ENCODE measurements at places on chromosomes 3 and 15.
A peak's percentile ranks its signal among the peaks of the same experiment; 100 is the strongest.

DNA sequence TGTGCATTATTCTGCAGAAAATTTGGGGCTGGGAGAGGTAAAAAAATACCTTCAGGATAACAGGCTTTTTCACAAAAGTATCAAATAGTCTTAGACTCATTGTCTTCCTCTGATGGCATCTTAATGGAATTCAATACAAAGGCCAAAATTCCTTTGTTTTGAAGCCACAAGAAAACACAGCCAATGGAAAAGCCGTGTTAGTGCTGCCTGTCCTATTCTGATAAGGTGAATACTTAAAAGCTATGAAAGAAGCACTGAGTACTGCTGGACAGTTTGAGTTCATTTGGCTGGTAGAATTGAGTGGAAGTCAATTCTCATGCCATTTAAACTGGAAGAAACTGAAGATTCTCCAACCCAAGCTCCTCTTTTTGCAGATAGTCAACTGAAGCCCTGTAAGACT lies 395.3 kb upstream of the TPRG1 start:
- no peak for DNase-seq

- no peak for DNase-seq
Observed at GRCh38 chr3:14569474-14570000, 29.4 kb upstream of the GRIP2 start.

GRCh38 chr3:157906627-157907026 lies 199.6 kb downstream of the SHOX2 start:
- DNase-seq, result no peak

DNA sequence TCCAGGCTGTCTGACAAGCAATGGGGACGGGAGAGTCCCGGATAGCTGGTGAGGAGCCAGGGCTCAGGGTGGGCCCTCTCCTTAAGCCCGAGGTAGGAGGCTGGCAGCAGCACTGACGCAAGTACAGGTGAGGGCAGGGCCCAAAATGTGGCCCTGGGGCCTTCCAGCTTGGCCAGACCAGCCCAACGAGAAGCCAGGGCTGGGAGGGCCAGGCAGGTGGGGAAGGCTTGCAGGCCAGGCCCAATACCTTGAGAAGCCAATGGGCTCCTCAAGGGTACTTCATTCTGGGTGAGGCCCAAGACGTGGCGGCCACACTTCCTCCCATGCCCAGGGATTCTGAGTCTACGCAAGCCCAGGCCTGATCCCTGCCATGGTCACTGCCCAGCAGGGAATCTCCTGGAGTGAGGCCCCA lies 37.2 kb downstream of the AMOTL2 start:
- no peak for DNase-seq

GRCh38 chr3:167184511-167184910 lies 195.6 kb downstream of the ZBBX start:
- no peak for DNase-seq

DNA sequence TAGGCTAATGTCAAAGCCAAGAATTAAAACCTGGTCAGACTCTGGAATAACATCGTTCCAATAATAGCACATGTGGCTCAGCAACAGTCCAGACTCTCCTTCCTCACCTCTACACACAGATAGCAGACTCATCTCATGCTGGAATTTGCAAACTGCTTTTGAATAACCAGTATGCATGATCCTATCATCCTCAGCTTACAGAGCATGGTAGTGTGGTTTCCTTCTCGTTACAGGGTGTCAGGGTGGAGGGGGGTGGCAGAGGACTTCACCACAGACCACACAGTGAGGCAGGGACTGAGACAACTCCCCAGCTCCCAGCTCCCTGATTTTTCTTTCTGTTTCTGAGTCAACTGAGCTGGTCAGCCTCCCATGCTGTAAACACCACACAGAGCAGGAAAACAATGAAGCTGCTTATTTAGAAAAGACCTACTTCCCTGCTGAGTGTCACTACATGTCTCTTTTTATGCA lies 101.6 kb downstream of the RPL22L1 start:
- DNase-seq, result no peak

DNA sequence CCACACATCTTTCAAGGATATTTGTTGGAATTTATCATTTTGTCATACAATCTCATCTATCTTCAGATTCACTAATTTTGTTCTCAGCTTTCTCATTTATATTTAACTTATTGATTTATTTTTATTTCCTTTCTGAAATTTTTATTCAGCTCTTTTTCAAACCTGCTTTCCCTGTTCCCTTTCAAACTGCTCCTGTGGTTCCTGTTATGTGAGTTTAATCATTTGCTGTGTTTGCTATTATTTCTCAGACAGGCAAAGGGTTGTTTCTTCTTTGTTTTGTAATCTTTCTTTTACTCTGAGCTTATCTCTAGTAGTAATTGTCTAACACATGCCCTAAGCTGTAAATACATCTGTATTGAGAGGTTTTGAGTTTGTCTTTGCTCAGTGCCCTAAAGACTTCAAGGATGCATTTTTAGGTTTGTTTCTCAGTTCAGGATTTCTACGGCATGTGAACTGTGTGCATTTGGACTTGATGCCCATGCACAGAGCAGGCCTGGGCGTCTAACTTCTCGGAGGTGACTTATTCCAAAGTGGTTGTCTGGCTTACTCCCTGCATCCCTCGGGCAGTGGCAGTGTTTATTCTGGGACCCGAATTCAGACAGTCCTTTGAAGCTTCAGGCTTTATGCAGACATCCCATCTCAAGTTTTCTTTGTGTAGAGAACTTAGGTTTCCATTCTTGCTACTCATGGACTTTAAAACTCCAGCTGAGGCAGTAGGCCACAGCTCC lies 155.0 kb upstream of the TRIM42 start:
- no peak for DNase-seq

GRCh38 chr3:142098964-142099363 lies 50.4 kb downstream of the TFDP2 start:
- DNase-seq, result no peak

- no peak for DNase-seq
Observed at GRCh38 chr3:40864146-40864782, 335.0 kb upstream of the CTNNB1 start.

DNA sequence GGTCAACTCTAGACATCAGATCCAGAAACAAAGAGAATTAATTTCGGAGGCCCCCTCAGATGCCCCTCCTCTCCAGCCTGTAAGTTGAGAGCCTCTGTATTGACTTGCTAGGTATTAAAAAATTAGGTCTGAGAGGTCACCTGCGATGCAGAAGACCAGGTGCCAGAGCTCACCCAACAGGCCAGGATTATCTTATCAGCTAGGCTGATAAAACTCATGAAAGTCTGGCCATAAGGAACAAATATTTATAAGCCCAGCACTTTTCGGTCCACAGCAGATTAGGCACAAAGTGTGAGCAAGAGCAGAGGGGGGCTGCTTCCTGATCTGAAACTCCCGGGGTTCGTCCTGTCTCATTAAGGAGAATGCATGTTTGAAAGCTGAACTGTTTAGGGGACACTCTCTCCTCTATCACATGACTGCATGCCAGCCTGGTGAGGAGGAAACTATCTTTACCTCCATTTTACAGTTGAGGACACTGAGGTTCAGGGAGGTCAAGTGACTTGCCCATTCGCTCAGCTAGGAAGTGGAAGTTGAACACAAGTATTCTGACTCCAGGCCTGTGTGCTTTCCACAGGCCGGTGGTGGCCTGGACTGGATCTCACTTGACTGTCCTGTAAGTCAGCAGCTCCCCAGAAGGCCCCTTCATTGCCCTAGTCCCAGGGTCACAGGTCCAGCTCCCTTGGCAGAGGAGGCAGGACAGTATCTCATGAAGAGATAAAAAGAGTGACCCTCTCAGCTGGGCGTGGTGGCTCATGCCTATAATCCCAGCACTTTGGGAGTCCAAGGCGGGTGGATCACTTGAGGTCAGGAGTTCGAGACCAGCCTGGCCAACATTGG lies 39.6 kb upstream of the MAGEF1 start:
- no peak for DNase-seq

- no peak for DNase-seq
Observed at GRCh38 chr15:22903961-22904534, 65.6 kb downstream of the NIPA2 start.

GRCh38 chr3:58333206-58334012 lies 717 bp downstream of the PXK start:
- DNase-seq, result peak; percentile 33

DNA sequence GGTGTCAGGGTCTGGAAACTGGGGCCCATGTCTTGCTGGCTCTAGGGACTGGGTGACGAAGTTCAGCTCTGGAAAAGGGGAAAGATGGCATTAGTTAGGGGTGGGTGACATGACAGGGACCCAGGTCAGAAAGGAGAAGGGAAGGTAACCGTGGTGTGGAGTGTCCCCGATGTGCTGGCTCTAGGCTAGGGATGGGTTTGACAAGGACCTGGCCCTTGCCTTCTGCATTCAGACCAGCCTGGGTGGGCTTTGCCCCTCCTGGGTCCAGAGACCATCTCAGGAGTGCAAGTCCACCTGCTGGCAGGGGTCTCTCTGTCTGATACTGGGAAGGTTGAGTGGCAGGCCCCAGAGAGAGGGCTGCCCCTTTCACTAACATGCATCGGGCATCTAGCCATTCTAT lies 28.7 kb upstream of the ATP2B2 start:
- DNase-seq, result no peak

- DNase-seq, result no peak
Observed at GRCh38 chr15:92020804-92021203, 167.3 kb downstream of the SLCO3A1 start.

DNA sequence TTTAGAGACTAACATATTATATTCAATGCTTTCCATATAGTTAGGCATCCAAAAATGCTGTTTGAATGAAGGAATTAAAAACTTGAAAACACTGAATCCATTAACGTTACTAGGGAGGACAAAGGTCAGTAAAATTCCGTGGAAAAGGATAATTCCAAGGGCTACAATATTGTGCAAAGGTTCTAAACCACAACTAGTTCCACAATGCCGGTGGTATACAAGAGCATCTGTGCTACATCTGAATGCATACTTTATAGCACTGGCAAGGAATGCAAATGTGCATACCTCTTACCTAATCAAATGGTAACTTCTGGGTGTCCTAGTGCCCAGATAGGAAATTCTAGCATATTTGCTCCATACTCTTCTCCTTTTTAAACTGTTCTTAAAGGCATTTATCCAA lies 2.2 kb downstream of the ICE2 start:
- DNase-seq, result no peak

DNA sequence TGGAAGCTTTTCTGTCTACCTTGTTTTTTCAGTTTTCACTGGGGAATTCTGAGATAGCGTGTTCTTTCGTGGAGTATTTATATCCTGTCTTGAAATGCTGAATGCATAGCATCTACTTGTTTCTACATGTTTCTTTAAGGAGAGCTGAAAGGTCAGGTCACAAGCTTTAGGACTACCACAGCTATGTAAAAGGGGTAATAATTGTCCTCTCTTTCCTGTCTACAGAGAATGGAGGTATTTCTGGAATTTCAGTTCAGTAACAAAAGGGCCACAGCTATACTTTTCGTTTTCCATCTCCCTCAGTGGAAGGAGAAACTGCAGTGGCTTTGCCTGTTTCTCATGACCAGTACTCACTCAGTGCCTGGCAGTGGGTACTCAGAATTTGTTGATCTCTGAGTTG lies 4.7 kb downstream of the INAFM2 start:
- DNase-seq, result no peak

DNA sequence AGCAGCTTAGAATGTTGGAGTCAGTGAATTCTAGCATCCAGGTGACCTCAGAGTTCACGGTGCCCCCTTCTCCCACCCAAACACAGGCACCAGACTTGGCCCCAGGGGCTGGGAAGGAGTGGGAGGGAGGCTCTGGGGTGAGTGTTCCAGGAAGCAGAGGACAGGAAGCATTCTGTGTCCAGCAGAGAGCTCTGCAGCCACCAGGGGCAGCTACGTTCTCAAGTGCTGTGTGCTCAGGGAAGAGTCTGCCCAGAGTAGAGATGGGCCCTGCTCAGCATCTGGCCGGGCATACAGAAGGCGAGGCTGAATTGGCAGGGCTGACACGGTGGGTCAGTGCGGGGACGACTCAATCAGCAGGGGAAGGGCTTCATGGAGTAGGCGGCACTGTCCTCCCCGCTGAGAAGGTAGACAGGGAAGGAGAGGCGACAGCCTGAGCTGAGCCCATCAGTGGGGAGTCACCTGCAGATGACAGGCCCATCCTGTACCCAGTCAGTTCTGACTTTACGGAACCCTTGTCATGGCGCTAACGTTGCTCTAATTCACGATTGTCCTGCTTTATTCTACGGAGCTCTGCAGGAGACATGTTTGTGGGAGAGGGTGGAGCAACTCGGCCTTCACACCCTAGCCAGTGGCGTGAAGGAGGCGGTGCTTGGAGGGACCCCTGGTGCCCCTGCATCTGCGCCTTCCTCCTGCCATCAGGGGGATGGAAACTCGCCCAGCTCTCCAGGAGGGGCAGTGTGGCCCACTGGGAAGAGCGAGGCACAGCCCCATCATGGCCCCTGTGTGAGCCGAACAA lies 82.2 kb downstream of the C3orf70 start:
- DNase-seq, result no peak

DNA sequence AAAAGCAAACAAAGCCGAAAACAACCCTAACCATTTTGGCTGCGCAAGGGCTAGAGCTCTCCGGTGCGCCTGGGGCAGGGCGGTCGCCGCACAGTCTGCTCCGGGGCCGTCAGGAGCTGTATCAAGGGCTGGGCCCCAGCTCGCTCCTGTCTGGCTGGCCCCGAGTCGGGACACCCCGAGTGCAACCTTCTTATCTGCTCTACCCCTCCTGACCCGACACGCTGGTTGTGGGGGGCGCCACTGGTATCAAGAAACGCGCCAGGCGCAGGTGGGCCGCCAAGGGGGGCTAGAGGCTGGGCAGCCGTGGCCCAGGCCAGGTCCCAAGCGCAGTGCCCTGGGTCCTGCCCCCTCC lies 36.0 kb downstream of the NR2F2 start:
- no peak for DNase-seq

DNA sequence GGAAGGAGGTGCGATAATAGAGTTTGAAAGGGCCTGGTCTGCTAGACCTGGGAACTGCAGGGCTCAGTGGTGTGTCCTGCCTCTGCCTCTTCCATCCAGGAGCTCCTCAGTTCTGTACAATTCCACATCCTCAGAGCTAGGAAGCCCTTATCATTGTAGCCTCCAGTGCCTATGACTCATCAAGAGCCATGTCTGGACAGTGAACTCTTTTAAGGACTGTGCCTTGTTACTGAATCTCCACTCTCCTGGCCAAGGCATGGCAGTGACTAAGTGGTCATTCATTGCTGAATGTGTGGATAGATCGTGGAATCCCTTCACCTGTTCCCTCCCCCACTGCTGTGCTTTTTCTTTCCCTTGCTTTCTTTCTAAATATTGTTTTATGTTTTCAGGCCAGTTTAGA lies 2.9 kb downstream of the TIMP4 start:
- peak; percentile 54 for DNase-seq

- DNase-seq, result peak; percentile 59
Observed at GRCh38 chr3:183381179-183381578, 47.2 kb downstream of the MCF2L2 start.

- DNase-seq, result no peak
Observed at GRCh38 chr3:123520656-123521055, 64.2 kb downstream of the HACD2 start.

DNA sequence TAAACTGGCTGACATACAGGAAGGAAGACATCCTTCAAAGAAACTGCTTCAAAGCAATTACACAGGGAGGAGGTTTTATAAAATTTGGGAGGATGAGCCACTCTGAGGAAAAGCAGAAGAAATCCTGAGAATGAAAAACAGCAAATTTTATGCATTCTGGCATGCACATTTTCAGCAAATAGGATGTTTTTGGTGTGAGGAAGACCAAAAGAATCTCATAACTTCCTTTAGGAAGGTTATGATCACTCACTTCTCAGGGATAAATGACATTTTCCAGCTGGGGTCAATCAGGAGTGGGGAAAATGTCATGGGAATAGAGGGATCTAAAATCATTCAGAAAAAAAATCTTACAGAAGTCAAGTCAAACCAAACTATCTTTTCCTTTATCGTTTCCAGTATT lies 371.7 kb upstream of the CNTN6 start:
- DNase-seq, result no peak

GRCh38 chr3:128021768-128022372 lies 30.4 kb upstream of the SEC61A1 start:
- no peak for DNase-seq

- no peak for DNase-seq
Observed at GRCh38 chr3:64214381-64215018, 10.8 kb downstream of the PRICKLE2 start.
